ENCODE measurements at places on chromosomes 5 and 9.
A peak's percentile ranks its signal among the peaks of the same experiment; 100 is the strongest.

GRCh38 chr9:19940811-19941535 is 152.1 kb upstream of the SLC24A2 start:
- no peak for DNase-seq

DNA sequence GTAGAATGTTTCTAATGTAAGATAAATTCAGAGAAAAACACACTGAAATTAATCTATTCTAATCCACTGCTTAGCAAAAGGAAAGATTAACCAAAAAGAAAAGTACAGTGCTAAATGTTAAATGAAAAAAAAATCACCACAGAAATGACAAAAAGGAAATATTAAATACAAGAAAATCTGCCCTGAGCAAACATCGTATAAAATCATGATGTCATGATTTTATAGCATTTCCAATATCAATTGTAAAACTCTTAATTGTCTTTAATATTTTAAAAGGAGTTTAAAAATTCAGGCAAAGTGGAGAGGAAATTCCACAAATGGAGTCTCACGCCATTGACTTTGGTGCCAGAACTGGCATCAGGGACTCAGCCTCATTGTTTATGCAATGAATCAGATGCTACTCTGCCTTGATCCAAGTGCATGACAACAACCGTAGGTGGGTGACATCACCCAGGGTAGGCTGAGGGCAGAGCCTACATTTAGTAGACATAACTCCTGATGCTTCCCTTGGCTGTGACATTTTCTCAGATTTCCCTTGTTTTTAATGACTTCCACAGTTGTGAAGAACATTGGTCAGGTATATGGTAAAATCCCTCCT is 696.8 kb downstream of the SEMA5A start:
- no peak for DNase-seq

DNA sequence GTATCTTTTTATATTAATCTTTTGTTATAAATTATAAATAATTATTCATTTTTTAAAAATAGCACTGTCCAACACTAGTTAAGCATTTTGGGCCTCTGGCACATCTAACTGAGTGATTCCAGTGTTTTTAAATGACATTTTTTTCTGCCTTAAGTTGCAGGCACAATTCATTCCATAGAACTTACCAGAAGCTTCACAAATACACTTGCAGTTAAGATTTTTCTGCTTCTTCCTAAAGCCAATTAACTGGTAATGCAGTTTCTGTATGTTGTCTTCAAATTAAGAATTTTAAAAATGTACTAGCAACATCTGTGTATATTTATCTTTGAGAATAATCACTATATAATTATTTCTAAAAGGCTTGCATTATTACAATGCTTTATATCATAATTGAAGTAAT is 11.2 kb upstream of the NFIB start:
- no peak for DNase-seq

DNA sequence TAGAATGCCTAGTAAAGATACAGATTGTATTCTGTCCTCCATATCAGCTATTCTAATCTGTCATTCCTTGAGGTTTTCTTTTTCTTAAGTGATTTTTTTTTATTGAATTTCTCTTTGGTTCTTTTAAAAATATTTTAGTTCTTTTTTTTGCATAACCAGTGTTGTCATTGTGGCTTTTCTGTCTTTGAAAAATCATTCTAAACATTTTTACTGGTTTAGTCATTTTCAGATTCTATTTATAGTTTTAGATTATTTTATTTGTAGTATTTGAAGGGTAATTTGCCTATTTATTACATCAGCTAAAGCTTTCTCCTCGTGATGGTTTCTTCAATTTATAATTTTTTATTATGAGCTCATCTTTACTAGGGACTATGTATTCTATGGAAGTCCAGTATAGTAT is 78.1 kb downstream of the NDUFAF2 start:
- no peak for DNase-seq

GRCh38 chr5:1724822-1725602 is 74.6 kb downstream of the MRPL36 start:
- DNase-seq: no peak

DNA sequence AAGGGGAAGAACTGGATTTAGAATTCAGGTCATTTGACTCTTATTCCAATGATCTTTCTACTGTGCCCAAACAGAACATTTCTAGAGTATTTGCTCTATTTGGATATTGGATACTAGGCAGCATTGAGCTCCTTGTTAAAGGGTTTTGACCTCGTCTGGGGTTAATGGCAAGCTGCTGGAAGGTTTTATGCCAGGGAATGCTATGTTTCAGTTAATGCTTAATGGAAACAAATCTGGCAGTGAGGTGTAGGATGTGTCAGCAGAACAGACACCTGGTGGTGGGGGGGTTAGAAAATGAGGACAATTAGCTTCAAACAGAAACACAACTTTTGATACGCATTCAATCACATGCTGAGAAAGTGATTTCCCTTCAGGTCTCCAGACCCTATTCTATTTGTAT is 51.5 kb downstream of the AGXT2 start:
- DNase-seq: no peak

DNA sequence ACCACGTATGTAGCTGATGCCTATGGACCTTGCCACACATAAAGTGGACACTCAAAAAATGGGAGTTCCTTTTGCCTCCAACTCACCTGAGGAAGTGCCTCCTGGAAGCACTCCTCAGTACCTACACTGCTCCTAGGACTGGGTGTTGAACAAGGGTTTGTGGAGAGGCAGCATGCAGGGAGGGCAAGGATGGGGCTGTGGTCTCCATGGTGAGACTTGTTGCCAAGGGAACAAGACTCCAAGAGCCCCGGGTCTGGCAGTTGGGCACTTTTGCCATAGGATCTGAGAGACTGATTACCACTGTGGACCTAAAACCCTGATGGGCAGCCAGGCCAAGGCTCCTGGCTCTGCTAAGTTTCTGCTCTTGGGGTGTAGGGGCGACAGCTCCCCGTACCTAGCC is 6.9 kb upstream of the NR5A1 start:
- no peak for DNase-seq

GRCh38 chr5:1965925-1966324 is 83.2 kb upstream of the IRX4 start:
- no peak for DNase-seq

GRCh38 chr9:34552606-34552981 is 29.8 kb upstream of the ENHO start:
- DNase-seq: no peak

DNA sequence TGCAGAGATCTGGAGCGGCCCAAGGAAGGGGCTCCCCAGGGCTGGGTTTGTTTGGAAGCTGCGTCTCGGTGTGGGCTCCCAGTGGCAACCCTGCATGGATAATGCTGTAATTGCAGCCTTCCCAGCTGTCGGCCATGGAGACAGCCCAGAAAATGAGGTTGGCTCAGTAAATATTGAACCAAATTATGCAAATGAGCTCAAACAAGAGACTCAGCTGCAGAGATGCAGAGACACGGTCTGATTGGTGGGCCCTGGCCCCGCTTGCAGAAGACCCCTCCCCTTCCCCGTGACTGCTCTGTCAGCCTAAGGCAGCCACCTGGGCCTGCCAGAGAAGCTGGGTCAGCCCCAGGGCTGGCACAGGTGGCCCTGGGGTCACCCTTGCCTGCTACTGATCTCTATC is 75.9 kb downstream of the RAD23B start:
- DNase-seq: peak; percentile 4

DNA sequence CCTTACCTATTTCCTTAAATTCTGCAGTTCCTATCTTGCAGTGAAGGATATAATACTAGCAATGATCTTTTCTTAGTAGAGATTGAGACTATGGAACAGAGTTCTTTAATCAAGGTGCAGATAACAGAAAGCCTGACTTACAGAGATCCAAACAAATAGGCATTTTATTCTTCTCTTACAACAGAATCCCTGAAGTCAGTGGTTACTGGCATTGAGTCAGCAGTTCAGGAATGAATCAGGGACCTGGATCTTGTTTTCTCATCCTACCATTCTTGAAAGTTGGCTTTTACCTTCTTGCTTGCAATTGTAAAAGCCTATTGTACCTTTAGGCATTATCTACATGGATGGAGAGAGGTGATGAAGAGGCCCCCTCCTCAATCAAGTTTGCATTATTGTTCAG is 47.5 kb upstream of the TLE4 start:
- DNase-seq: no peak

DNA sequence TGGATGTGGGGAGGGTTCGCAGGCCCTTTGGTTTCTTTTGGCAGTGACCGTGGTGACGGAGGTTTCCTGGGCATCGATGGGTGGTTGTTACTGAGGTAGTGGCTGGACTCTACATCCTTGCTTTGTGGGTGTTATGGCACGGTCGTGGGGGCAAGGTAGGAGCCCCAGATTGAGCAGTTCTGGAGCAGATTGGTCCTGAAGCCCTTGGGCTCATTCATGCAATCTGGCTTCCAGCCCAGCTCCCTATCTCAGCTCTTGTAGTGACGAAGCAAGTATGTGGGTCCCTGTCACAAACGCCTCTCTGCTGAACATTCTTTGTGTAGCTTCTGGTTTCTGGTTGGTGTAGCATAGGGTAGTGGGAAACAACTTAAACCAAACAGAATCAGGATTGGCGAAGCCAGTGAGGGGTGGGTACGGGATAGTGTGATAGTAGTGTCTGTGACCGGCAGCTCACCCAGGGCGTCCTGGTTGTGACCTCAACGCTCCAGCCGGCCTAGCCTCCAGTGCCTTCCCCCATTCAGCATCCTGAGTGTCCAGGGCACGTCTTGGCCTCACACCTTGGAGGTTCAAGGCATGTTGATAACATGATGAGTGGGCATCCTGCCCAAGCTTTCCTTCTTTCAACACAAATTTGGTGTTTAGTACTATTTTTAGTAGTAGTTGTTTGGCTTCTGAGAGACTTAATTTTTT is 2.9 kb downstream of the NDUFS6 start:
- DNase-seq: no peak

- no peak for DNase-seq
Observed at GRCh38 chr9:128406848-128407391, 13.7 kb upstream of the CERCAM start.

- DNase-seq: no peak
Observed at GRCh38 chr5:144092508-144092907, 78.0 kb downstream of the YIPF5 start.

GRCh38 chr9:91089405-91090129 is 272.2 kb downstream of the AUH start:
- DNase-seq: no peak

DNA sequence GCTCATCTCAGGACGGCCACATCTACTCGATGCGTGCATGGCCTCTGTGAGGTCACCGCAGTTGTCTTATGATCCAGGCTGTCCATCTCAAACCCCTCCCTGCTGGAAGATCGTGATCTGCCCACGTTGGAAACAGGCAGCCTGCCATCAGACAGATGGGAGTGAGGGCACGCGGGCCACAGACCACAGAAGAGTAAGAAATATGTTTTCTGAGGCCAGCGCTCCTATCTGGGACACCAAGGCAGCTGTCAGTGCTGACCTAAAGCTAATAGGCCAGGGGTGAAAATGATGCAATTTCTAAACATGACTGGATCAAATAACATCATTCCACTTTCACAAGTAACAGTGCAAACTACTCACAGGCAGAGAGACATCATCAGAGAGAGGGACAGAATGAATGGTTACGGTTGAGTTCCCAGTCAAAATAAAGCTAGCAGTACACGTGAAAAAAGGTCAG is 57.1 kb upstream of the CER1 start:
- no peak for DNase-seq
